ENCODE measurements at places on chromosomes 13 and 19.

DNA sequence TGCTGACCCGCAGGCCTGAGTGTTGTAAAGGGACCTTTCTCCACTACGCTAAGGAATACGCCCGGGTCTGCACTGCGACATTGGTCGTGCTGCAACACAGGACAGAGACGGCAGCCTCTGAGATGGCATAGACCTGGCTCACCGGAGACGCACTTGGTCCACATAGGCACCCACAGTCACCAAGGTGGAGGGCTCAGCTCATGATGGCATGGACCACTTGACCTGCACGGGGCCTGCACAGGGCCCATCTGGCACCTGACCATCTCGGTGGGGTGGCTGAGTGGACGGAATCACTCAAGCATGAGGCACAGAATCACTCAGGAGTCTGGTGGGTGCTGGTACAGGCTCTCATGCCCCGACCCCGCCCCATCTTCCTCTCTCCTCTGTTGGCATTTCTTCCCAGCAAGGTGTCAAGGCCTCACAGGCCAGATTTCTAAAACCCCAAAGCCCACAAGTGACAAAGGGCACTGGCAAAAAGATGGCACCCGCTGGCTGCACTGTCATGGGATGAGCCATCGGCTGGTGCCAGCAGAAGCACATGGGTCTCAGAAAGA lies 45.9 kb downstream of the TSHZ3 start:
- no peak for DNase-seq

DNA sequence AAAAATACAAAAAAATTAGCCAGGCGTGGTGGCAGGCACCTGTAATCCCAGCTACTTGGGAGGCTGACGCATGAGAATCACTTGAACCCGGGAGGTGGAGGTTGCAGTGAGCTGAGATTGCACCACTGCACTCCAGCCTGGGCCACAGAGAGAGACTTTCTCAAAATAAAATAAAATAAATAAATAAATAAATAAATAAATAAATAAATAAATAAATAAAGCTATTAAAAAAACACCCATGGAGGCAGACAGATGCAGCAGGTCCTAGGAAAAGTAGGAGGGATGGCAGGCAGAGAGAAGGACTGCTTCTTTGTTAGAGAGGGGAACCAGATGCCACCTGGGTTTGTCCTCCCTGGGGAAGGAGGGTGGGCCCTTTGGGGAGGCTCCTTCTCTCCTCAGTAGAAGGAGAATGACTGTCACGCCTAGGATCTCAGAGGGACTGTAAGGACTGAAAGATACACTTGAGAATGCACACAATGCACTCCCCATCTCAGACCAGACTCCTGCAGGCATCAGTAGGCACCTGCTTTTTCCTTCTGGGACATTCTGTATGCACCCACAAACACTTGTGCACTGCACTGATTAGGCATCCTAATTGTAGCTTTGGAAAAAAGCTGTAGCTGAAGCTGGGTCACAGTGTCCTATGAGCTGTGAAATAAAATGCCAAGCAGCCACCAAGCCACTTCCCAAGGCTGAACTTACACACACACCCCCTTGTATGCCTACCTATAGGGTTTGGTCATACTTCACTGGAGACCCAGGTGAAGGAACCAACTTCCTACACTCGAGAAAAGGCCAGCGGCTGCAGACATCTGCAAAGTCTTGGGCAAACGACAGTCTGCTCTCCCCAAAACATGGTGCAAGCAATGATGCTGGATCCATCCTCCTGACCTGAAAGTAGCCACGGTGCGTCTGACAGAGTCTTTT lies 18.9 kb upstream of the SLC35E1 start:
- DNase-seq: no peak

DNA sequence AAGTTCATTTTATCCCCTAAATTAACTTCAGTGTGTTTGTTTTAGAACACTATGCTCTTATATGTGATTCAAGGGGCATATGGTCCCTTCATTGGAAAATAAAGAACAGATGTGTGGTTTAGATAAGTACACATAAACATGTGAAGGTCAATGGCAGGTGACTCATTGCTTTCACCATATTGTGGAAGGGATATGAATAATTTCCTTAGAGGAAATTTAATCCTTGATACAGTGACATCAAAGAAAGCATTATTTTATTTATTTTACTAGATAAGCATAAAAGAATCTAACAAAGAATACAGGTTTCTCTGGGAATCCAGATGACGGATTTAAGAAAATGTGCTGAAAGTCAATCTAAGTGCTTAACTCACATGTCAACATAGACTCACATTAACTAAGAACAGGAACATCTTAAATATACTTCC lies 373.5 kb downstream of the KCTD12 start:
- peak; percentile 50 for DNase-seq

GRCh38 chr13:94435604-94436226 lies 43.8 kb downstream of the DCT start:
- DNase-seq: no peak

GRCh38 chr19:45296355-45296754 lies 26.3 kb downstream of the CKM start:
- no peak for DNase-seq

DNA sequence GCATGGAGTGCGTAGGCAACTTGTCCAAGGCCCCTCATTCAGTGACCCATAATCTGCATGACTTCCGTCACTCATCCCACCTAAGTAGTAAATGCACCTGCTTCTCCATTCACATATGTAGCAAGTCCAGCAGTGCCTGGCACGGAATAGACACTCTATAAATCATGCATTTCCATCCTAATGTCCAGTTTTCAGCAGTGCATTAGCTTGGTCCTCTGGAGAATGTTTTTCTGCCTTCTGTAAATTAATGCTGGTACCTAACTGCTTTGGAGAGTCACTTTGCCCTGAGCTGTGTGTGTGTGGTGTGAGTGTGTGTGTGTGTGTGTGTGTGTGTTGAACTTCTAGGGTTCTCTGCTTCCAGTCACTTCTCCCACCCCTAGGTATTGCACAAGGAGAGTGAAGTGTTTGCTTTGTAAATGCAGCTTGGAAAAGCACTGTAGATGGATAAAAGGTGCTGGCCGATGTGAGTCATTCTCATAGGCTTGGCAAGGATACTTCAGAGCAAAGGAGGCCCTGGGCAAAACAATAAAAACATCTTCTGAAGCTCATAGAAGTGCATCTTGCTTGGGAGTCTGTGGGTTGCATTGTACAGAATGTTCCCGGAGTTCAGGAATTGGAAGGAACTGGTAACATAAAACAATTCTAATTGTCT lies 181.8 kb downstream of the KATNAL1 start:
- peak; percentile 58 for DNase-seq

GRCh38 chr13:90926459-90926858 lies 421.0 kb upstream of the MIR17HG start:
- DNase-seq: no peak

DNA sequence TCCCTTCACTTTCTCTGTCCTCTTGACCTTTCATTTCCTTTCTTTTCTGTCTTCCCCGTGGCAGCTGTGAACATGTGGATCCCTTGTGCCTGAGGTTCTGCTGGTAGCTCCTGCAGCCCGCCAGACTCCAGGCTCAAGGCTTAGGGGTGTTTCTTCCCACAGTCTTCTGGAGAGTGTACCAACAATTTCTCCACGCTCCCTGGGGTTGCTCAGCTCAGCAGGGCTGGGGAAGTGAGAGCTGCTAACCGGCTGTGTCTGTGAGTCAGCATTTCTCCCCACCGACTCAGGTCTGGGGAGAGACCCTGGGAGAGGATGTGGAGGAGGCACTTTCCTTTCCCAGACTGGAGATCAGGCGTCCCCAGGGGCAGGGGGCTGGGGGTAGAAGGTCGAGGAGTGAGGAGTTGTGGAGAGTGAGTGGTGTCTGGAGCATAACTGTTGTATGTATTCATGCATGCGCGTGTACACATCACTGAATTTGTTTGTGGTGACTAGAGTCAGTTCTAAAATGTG lies 193.6 kb downstream of the KCNRG start:
- peak; percentile 85 for DNase-seq

DNA sequence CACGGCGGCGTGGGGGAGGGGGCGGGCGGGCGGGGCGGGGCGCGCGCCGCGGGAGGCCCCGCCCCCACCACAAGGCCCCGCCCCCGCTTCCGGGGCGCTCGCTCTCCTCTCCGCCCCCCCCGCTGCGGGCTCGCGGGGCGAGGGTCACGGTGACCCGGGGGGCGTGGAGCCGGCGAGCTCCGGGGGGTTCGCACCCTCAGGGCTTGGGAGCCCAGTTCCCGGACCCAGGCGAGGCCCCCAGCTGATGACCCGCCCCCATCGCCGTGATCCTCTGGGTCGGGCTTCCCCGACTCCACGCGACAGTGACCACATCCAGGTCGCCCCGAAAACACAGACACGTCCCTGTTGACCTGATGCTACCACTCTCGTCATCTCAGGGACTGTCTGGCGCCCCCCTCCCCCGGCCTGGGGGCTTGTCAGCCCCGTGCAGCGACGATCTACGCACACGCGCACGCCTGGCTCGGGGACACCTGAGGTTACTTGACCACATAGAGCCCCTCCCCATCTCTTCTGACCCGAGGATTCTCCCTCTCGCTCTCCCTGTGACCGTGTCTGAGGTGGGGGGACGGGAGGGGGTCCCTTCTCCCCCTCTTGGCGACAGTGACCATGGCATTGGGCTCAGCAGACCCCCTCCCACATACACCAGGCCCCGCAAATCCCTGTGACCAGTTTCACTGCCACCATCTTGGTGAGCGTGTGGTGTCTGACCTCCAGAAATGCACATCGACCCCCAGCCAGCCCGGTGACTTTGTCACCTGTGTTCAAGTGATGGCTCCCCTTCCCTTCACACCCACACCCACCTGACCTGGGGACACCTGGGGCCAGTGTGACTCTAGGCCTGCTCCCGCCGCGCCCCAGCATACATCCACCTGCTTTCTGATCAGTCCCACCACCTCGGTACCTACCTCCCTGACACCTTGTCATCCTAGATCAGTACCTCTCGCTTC lies 670 bp downstream of the MAP2K7 start:
- DNase-seq: no peak
